ENCODE measurements at places on chromosomes 12 and 14.

DNA sequence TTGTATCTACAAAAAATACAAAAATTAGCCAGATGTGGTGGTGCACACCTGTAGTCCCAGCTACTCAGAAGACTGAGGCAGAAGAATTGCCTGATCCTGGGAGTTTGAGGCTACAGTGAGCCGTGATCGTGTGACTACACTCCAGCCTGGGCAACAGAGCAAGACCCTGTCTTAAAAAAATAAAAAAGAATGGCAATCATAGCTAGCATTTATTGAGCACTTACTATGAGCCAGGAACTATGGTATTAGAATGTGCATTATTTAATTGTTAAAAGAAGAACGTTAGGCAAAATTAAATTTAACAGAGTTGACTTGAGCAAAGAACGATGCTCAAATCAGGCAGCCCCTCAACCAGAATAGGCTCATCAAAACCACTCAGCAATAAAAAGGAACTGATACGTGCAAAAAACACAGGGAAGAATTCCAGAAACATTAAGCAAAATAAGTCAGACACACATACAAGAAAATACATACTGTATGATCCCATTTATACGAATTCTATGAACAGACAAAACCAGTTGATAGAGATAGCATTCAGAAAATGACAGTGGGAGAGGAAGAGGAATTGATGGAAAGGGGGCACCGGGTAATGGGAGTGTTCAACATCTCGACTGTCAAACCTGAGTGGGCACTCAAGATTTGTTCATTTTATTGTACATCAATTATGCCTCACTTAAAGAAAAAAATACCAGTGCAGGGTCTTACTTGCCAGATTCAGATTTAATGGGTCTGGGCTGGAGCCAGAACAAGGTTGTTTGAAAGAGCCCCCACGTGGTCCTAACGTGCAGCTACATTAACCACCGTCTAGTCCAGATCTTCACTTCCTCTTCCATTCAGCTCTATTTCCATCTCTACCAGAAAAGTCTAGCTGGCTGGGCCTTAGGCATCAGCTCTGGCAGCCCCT, 8.0 kb downstream of the SCNN1A start:
- H3K36me3 ChIP-seq, result no peaks in the 10 kb centered on the region
- no peak overlapping the region for H3K27ac ChIP-seq
- H3K27me3 ChIP-seq, result no peaks in the 10 kb centered on the region

DNA sequence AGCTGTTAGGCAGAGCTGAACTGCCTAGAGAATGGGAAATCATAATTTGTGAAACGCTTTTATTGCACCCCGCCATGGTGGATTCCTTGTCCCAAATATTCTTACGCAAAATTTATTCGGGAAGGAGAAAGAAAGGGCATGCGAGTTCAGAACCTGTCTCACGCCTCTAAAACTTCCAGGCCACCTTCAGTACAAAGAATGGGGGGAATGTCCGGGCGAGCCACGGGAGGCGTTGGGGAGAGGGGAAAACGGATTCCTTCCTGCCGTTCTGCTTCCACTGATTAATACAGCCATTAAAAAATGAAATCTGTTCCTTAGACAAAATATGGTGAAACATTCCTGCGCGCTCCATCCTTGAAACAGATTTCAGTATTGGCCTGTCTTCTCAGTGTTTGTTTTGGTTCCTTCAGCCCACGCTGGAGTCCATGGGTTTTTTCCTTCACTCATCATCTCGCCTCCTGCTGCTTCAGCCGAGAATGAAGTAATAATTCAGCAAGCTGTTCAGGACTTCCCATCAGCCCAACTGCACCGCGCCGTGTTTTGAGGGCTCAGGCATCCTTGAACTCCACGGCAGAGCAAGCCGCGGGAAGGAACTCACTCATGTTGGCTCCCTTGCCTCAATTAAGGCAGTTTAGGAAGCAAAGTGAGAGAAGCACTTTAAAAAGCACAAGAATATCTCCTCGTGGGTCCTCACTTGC, 47.7 kb upstream of the CDKN3 start:
- DNase-seq, result no peak
- H3K36me3 ChIP-seq, result no peaks in the 10 kb centered on the region
- H3K4me1 ChIP-seq, result peaks cover 2% of the 10 kb centered on the region
- no peak overlapping the region for H3K27ac ChIP-seq
- H3K27me3 ChIP-seq, result no peaks in the 10 kb centered on the region

DNA sequence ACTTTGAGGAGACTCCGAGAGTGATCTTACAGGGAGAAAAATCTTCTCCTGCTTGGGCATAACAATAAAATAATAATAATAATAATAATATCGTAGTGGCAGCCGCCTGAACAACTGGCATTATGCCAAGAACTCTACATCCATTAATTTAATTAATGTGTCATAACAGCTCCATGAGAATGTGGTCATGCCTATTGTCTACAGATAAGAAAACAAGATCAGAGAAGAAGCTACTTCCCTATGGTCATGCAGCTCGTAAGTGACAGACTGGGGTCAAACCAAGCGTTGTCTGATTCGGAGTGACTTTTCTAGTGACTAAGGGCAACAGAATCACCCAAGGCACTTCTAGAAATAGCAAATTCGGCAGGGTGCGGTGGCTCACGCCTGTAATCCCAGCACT, 11.7 kb downstream of the PROX2 start:
- H3K4me1 ChIP-seq, result no peaks in the 10 kb centered on the region
- no peaks in the 10 kb centered on the region for H3K36me3 ChIP-seq
- no peak overlapping the region for H3K4me3 ChIP-seq
- no peak for DNase-seq

DNA sequence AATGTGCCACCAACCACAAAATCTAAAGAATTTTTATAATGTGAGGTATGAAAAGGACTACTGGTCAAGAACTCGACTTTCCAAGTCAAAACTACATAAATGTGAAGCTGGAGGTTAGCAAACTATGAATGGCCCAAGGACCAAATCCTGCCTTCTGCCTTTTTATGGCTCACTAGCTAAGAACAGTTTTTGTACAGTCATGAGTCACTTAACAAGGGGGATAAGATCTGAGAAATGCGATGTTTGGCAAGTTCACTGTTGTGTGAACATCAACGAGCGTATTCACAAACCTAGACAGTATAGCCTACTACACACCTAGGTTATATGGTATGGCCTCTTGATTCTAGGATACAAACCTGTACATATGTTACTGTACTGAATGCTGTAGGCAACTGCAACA, 28.2 kb downstream of the FERMT2 start:
- H3K27ac ChIP-seq, result no peak overlapping the region
- H3K4me3 ChIP-seq, result no peak overlapping the region
- H3K36me3 ChIP-seq, result no peaks in the 10 kb centered on the region
- H3K27me3 ChIP-seq, result no peaks in the 10 kb centered on the region
- no peak for DNase-seq

DNA sequence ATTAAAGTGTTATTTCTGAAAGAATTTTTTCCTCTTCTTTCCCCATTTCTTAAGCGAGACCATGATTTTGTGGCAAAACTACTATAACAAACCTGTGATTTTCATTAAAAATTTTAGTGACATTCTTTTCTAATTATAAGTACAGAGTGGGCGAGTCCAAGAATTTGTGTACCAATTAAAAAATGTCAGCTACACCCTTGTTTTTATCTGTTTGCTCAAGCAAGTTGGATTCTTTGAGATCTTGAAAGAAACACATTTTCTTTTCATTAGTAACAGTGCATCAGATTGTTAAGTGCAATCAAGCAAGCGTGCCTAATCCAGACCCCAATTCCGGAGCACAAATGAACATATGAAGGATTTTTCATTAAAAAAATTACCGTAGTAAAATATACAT, 338.8 kb upstream of the DDHD1 start:
- H3K4me1 ChIP-seq, result no peaks in the 10 kb centered on the region
- no peak overlapping the region for H3K4me3 ChIP-seq
- no peaks in the 10 kb centered on the region for H3K36me3 ChIP-seq
- no peaks in the 10 kb centered on the region for H3K27me3 ChIP-seq
- DNase-seq, result no peak
- no peak overlapping the region for H3K27ac ChIP-seq

GRCh38 chr12:93494096-93494495, 26.8 kb downstream of the MRPL42 start:
- H3K27me3 ChIP-seq, result no peaks in the 10 kb centered on the region
- H3K27ac ChIP-seq, result no peak overlapping the region
- no peaks in the 10 kb centered on the region for H3K4me1 ChIP-seq
- H3K36me3 ChIP-seq, result peaks cover 3% of the 10 kb centered on the region
- no peak for DNase-seq

DNA sequence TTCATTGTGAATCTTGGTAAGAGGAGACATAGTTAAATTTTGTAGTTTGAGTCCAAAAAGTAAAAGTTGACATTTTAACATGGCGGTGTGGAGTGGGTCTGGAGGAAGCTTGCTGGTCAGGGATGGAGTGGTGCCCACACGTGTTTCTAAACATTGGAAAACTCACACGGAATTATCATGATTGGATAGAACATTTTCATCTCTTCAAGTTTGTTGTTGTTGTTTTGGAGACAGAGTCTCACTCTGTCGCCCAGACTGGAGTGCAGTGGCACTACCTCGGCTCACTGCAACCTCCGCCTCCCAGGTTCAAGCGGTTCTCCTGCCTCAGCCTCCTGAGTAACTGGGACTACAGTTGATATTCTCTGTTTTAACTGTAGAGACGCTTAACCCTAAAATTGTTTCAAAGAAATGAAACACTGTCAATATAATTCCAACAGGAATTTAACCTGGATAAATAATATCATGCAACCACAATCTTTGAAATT, 502 bp upstream of the MBIP start:
- DNase-seq, result no peak
- H3K27me3 ChIP-seq, result no peaks in the 10 kb centered on the region
- peaks cover 26% of the 10 kb centered on the region for H3K4me1 ChIP-seq
- no peaks in the 10 kb centered on the region for H3K36me3 ChIP-seq
- no peak overlapping the region for H3K4me3 ChIP-seq

DNA sequence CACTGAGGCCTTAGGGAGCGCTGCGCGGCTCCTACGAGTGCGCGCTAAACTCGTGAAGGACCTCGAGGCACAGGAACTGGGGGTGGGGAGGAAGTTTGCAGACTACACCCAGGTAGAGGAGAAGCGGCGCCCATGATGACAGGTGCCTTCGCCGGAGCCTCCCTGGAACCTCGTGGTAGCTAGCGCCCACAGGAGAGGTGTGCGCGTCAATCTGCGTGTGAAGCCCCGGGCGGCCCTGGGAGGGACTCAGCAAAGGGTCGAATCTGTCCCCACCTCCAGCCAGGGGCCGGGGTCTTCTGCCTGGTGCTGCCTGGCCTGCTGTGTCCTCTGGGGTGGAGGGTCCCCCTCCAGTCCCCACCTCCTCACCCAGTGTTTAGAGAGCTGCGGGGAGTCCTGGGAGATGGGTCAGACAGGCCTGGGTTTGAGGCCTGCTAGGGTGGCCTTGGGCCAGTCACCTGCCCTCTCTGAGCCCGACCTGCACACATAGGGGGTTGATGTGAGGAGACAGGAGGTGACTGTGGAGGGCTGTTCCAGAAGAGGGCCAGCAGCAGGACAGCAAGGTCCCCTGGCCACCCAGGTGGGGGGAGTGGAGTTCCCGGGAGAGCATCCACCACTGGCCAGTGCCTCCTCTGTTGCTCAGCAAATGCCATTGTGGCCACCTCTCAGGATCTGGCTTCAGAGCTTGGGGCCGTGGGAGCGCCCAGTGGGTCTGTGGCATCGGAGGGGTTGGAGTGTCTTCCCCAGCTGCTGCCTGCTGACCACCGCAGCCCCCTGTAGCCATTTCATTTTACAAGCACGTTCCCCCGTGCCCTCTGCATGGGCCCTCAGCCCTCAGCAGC, 20.2 kb upstream of the KIF26A start:
- no peak overlapping the region for H3K27ac ChIP-seq
- no peak overlapping the region for H3K4me3 ChIP-seq
- no peaks in the 10 kb centered on the region for H3K36me3 ChIP-seq

DNA sequence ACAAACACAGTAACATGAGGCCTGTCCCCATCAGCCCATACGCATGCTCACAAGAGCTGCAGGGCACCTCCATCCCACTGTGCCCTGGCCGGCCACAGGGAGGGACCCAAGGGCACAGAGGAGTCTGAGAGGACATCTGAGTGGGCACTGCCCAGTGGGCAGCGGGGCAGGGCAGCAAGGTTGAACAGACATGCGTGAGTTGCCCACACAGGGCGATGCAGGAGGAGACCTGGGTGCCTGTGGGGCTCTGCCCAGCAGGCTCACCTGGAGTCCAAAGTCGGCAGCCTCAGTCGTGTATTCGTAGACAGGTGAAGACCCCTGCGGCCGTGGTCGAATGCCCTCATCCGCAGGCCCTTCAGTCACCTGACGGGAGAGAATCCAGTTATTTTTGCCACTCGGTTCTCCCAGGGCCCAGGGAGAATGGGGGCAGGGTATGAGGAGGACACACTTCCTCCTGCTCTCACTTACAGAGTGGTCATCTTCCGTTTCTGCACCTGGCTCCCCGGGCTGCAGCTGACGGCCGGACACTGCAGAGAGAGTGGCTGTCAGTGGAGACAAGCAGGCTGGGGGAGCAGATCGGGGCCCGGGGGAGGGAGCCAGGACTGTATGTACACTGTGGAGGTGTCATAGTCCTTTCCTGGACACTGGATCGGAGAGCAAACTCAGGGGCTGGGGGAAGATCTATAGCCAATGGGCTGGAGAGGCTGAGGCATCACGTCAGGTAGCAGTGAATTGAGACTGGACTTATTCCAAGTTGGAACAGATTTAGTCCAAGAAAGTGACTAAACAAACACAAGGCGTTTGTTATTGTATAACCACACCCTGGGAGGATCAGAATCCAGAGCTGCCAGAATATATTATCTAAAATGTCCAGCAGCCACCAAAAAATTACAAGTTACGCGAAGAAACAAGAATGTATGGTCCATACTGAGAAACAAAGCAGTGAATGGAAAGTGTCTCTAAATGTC, 20.7 kb downstream of the AHNAK2 start:
- no peaks in the 10 kb centered on the region for H3K36me3 ChIP-seq
- no peak for DNase-seq
- H3K27me3 ChIP-seq, result no peaks in the 10 kb centered on the region
- H3K27ac ChIP-seq, result no peak overlapping the region
- no peak overlapping the region for H3K4me3 ChIP-seq

DNA sequence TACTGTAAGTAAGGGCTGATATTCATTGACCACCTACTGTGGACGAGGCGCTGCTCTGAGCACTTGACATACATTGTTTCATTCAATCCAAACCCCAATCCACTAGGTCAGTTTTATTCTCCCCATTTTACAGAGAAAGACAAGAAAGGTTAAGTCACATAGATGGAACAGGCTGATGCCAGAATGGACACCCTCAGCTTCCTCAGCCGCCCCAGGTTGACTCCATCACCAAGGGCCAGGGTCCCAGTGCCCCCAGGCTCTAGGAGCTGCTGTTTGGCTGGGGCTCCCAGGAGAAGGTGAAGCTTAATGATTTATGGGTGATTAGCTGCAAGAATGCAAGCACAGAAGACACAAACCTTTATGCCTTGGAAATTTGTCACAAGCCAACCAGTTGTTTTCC, 671 bp upstream of the AQP2 start:
- H3K4me1 ChIP-seq, result peaks cover 20% of the 10 kb centered on the region
- H3K36me3 ChIP-seq, result no peaks in the 10 kb centered on the region
- H3K4me3 ChIP-seq, result no peak overlapping the region
- H3K27ac ChIP-seq, result no peak overlapping the region

GRCh38 chr12:132502149-132502881, 12.4 kb downstream of the FBRSL1 start:
- H3K4me3 ChIP-seq, result no peak overlapping the region
- H3K27ac ChIP-seq, result peak overlapping the region; percentile 44
- H3K36me3 ChIP-seq, result no peaks in the 10 kb centered on the region
